Left colon (tissue), 2 donors: ENCODE measurements at places on chromosomes 6 and 20. TPM values are rescaled to one million over a fixed set of nuclear protein-coding genes. Genes with fewer than 3 reads are reported as not detected.

GPRC6A gene
- not detected for total RNA-seq

SLC22A23 gene
- total RNA-seq, result 75.2 TPM

DOP1A gene
- 30.8 TPM for total RNA-seq

LRRC73 gene
- total RNA-seq, result 0.61 TPM

ERGIC3 gene
- 262 TPM for total RNA-seq

NKX2-2 gene
- total RNA-seq, result 1.4 TPM

KCNS1 gene
- 0.27 TPM for total RNA-seq

HRH3 gene
- not detected for total RNA-seq

C20orf141 gene
- not detected for total RNA-seq

PBOV1 gene
- not detected for total RNA-seq
